ENCODE measurements at places on chromosomes 5 and 9. TPM values are rescaled to one million over a fixed set of nuclear protein-coding genes. Genes with fewer than 3 reads are reported as not detected.

Gene GABRA1
- not detected for polyA plus RNA-seq

Gene LHX3
- polyA plus RNA-seq: not detected

Gene ZCCHC9
- polyA plus RNA-seq: 46.9 TPM

Gene IRX2
- polyA plus RNA-seq: 22.6 TPM

Gene CAVIN4
- polyA plus RNA-seq: 2.9 TPM

Gene C9orf85
- polyA plus RNA-seq: 16.2 TPM

Gene LECT2
- 4.1 TPM for polyA plus RNA-seq

Gene ACTL7B
- polyA plus RNA-seq: not detected

Gene WDR38
- 0.44 TPM for polyA plus RNA-seq

Gene EXOSC2
- polyA plus RNA-seq: 44.0 TPM

DNA sequence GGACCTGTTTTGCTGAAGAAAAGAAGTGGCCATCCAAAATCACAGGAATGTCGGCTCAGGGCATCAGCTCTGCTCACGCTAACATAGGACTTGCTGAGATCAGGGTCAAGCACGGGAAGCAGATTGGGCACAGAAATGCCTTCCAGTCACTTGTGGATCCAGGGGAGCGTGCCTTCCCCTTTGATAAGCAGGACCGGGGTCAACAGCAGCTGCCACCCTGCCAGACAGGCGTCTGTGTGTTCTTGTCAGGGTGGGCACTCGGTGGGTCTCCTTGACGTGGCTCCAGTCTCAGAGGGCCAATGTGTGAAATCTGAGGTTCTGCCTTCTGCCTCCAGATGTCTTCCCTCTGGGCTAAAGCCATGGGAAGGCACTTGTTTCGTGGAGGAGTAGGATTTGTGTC is 313.7 kb upstream of the IRX4 start:
- DNase-seq: no peak

GRCh38 chr9:84315278-84315877 is 25.2 kb downstream of the SLC28A3 start:
- peak; percentile 75 for DNase-seq

DNA sequence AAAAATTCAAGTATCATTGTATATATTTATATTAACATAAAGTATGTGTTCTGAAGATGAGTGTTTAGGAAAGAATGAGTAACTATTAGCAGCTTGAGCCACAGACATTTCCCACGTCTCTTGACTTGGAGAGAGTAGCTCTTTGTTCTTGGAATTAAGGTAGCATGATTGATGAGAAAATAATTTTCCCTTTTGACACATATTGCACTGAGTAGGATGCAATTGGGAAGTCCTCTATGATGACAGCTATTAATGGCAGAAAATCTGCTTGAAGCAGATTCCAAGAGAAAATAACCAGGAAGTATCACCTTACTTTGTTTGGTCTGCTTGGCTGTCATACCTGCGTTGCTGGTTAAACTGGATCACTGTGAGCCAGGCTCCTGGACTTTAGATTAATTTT is 204.8 kb downstream of the TLE4 start:
- no peak for DNase-seq

DNA sequence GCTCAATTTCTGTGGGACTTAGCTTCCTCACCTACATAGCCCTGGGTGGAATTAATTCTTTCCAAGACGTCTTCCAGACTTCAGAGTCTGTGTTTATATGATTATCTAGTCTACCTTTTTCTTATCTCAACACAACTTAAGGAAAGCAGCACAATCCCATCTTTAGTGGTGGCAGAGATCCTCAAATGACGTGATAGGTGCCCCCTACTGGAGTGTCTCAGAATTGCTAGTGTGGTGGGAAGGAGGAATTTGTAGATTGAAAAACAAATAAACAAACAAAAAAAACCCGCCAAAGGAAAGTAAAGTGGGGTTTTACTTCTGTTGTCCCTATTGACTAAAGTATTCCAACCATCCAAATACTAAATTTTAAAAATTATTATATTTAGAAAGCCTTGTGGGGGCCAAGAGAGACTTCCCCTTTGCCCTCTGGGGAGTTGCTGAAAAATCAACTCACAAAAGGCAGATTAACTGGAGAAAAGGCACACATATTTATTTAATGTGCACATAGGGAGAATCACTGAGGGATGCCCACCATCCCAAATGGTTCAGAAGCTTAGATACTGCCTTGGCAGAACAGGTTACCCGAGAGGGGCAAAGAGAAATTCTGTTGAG is 283.3 kb downstream of the TMEM167A start:
- no peak for DNase-seq

DNA sequence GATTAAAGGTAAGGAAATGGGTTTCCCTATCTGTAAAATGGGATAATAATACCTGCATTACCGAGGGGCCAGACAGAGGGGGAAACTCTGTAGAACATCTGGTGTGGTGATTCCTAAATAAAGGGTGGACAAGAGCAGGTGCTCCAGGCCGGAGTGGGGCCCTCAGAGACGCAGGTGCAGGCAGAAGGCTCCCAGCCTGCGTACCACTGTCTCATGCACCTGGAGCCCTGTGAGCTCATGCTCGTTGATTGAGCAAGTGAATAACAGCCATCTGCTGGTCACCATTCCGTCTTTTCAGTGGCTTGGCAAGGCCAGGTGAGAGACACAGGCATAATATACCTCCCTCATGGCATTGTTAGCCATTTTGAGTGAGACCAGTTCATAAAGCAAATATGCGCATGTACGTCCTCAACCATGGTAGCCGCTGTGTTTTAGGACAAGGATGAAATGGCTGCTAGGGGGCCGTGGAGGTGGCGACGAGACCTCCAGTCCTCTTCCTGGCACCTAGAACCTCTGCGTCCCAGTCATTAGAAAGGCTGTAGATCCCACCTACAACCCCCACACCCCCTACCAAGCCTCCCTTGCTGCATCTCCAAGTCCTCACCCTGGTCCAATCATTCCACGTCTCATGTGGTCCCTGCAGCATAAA is 198.0 kb upstream of the MVB12B start:
- DNase-seq: no peak

DNA sequence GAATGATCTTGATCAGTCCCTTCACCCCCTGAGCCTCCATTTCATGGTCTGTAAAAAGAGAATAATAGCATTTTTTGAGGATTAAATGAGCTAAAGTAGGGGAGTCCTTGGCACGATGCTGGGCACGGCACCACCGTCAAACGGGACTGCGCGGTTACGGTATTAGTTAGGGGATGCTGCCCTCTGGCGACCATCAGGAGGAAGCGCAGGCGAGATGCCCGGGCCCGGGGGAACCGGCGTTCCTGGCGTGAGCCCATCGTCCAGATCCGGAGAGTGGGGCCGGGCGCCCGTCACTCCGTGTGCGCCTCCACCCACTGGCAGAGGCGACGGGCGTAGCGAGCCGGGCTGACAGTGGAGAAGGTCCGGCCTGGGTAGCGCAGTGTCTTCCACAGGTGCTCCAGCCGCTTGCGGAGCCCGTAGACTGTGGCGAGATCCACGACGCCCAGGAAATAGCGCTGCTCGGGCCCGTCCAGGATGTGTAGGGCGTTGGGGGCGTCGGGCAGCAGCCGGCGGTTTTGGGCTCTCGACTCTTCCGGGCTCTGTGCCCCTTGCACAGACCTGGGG is 4.8 kb upstream of the ST6GALNAC4 start:
- DNase-seq: no peak

DNA sequence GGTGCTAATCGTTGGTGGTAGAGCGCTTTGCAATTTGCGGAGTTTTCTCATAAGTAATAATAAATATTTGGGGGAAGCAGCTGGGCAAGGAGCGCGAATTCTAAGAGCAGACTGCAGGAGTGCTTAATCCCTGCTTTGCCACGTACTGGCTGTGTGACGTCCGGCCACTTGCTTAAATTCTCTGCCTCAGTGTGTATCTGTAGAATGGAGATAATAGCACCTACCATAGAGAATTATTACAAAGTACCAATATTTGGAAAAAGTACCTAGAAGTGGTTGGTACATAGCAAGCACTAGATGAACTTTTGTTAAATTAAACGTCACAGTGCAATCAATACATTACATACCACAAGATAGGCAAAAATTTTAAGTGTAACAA is 598 bp upstream of the TMED7 start:
- no peak for DNase-seq

- no peak for DNase-seq
Observed at GRCh38 chr5:173018358-173018757, 34.8 kb downstream of the ATP6V0E1 start.

- no peak for DNase-seq
Observed at GRCh38 chr9:95379630-95380029, 62.1 kb upstream of the FANCC start.

DNA sequence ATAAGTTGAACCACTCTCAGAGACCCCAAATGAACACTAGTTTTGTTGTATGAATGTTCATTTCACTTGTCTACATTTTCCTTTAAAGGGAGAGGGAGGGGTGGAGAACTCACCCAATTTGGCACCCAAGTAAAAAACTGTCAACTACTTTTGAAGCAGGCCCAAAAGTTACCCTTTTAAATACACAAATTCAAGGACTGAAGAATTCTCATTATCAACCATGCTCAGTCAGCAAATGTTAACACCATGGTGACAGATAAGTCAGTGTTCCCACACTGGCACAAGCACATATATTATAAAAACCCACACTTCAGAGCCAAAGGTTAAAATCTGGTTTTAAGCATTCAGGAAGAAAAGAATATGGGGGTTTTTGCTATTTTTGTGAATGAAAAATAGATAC is 31.6 kb downstream of the CSNK1A1 start:
- DNase-seq: no peak

GRCh38 chr9:88949425-88949824 is 41.8 kb upstream of the S1PR3 start:
- peak; percentile 81 for DNase-seq

DNA sequence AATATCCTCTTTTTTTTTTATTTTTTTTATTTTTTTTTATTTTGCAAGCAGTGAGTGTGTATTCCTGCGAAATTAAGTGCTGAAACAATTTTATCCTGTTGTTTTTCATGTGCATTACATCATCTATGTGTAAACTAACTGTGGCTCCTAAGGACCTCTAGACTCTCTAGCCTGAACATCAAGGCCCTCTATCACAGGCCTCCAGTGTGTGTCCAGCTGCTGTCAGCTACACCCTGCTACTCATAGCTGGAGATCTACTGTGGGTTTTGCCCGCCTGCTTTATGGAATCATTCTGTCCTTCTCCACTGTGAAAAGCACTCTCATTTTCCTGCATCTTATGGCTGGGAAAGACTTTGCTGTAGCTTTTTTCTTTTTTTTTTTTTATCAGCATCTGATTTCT is 157.8 kb downstream of the KCTD16 start:
- DNase-seq: no peak

DNA sequence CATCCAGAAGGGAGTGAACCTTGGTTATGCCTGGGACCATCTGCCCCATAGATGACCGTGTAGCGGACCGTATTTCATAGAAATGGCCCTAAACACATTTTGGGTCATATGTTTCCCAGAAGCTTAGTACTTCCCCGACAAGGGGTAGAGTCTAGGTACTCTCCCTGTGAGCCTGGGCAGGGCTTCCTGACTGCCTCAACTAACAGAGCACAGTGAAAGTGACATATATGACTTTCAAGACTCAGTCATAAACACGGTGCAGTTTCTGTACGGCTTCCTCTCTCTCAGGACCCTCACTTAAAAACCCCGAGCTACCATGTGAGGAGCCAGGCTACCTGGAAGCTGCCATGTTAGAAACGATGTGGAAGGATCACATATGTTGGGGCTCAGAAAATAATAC is 20.9 kb downstream of the C9orf57 start:
- DNase-seq: no peak

DNA sequence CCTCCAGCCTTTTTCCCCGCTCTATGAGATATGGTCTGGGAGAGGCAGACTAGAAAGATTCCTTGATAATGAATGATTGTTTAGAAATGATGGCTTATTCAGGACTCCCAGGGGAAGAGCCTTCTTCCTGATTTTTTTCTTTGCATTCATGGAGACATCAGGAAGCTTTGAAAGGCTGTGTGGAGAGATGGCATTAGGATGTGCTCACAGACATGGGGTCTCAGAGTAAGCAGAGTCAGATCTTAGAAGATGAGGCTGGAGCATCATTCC is 37.1 kb downstream of the PPARGC1B start:
- DNase-seq: no peak

- no peak for DNase-seq
Observed at GRCh38 chr5:91607675-91608074, 224.6 kb upstream of the ARRDC3 start.

- DNase-seq: no peak
Observed at GRCh38 chr5:92505925-92506324, 1075.1 kb downstream of the NR2F1-AS1 start.

DNA sequence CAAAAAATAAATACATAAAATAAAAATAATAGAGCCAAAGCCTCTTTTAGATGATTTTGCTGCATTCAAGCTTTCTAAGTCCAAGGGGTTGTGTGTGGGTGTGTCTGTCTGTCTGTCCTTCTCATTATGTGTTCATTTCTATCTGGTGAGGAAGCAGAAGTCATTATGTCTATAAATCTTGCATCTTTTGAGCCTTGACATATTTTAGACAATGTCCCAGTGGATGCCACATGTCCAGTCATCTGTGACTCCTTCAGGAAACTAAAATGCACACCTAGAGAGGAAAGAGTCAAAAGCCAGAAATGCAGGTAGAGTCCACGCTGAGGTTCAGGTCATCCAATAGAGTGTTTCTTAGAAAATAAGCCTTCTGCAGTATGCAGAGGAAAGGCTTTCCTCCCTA is 80.9 kb downstream of the GALNT10 start:
- no peak for DNase-seq

DNA sequence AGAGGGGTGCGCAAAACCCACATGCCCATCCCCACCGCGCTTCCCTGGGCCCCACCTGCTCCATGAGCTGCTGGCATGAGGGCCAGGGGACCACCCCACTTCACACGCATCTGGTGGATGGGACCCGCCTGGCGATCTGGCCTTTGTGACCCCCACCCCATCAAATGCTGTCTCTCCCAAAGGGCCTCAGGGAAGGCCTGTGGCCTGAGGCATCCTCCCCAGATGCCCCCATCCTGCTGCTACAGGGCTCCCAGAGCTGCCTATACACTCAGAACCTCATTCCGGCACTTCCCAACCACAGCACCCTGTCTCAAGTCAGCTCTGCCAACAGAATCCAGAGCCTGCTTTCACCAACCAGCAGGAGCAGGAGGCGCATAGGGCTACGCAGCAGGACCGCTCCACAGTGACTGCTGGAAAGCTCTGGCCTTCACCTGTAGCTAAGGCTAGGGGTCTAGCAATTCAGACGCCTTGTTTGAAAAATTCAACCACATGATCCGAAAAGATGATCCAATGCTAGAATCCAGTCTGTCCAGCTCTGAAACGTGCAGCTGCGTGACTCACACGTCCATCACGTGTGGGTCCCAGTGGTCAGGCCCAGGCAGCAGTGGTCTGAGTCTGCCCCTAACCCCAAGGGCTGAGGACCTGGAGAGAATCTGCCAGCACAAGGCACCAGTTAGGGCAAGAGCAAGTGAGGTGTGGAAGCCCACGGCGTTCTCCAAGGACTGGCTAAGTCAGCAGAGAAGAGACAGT is 1.4 kb upstream of the SNAPC4 start:
- no peak for DNase-seq

- DNase-seq: peak; percentile 35
Observed at GRCh38 chr9:69955536-69956355, 87.9 kb upstream of the MAMDC2 start.
